ENCODE measurements at places on chromosomes 2 and 18.

DNA sequence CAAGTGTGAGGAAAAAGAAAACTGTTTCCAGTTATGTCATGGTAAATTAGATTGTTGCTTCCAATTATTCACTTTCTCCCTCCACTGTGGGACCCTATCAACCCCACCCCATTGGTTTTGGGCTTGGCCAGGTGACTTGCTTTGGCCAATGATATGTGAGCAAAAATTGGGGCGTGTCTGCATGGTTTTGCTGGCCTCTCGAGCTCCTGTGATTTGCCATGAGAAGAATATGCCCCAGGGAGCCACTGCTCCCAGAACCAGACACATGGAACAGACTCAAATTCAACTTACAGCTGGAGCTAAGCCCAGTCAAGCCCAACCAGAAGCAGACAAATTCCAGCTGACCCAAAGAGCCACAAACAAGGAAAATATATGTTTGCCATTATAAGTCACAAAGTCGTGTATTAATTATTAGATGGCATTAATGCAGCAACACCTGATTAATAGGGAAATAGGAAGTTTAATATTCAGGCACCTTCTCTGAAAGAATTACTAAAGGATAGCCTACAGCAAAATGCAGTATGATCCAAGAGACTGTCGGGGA is 248.9 kb downstream of the ANAPC1 start:
- DNase-seq: no peak

GRCh38 chr2:168196764-168197180 is 50.6 kb downstream of the STK39 start:
- no peak for DNase-seq

GRCh38 chr2:18105929-18106328 is 227.5 kb downstream of the KCNS3 start:
- no peak for DNase-seq

DNA sequence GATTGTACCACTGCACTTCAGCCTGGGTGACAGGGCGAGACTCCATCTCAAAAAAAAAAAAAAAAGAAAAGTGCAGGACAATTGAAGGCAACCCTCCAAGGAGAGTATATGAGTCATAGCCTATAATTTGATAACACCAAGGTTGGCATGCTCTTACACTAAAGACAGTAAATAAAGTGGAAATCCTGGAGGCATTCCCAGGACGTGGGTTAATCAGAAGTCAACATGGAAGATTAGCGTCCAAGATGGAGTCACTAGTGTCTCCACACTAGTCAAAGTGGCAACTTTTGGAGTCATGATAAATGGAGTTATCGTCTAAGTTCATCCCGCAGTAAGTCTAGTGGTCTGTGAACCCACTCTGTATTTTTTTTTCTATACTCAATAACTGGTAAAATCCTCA is 21.2 kb upstream of the UGGT1 start:
- no peak for DNase-seq

GRCh38 chr2:180015951-180016709 is 9.0 kb upstream of the CWC22 start:
- DNase-seq: peak; percentile 28

- DNase-seq: no peak
These were observed 386.9 kb downstream of the NUP35 start for GRCh38 chr2:183511154-183511553.

DNA sequence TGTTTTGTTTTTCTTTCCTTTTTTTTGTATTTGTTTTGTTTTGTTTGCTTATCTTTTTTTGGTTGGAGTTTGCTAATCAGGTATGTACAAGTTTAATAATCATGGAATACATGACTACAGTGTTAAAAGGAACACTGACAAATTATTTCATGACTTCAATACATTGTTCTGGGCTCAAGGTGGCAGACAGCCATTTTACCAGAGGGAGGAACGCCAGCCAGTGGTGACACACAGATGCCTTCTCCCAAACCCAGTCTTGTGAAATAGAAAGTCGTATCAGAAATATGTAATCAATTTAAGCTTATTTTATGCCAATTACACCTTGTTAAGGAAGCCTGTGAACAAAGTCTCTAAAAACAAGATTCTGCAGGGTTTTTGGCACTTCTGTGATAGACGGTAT is 264.0 kb upstream of the EPHA4 start:
- no peak for DNase-seq

DNA sequence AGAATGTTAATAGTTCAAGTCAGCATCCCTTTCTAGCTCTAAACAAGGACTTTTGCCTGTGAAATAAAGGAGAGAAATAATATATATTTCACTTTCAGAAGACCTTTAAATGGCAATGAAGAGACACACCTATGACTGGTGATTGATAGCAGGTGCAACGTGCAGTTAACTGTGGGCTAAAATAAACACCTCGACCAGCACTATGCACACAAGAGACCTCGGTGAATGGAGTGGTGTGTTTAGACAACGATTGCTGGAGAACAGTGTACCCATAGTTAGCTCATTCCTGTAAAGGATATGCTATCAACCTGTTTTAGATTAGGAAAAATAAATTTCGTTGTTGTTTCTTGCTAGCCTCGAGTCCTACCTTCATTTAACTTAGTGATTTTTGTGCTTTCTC is 143.4 kb downstream of the NR4A2 start:
- no peak for DNase-seq

DNA sequence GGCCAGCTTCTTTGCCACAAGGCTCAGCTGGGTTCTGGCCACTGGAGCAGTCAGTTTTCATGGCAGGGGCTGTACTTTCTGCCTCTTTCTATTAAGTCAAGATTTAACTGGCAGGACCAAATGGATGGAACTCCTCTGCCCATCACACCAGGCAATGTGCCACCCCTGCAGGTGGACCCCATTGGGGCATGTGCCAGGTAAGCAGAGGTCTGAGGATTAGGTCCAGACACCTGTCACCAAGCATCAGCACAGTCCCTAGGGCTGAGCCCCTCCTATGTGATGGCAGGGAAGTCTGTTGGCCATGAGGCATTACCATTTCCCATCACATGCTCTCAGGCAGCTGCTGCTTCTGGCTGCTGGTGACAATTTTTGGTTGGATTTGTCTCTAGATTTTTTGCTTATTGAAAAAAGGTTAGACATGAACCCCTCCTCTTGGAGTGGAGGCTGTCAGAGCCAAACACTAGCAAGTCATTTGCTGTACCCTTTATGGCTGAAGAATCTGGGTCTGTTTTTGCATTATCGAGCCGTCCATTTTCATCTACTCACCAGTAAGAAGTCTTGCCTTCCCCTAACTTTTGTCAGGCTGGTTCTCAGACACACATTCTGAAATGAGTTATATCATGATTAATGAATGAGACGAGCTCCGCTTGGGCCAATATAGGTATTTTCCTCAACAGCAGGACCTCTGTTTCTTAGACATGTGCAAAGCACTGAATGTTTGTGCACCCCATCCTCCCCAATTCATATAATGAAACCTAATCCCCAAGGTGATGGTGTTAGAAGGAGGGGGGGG is 328.0 kb downstream of the TSN start:
- DNase-seq: no peak

- DNase-seq: no peak
These were observed 47.5 kb downstream of the ASB18 start for GRCh38 chr2:236216711-236217110.

- no peak for DNase-seq
These were observed 585.0 kb downstream of the BCL11A start for GRCh38 chr2:59968441-59968840.

GRCh38 chr2:237059155-237059875 is 26.4 kb upstream of the COPS8 start:
- DNase-seq: no peak

DNA sequence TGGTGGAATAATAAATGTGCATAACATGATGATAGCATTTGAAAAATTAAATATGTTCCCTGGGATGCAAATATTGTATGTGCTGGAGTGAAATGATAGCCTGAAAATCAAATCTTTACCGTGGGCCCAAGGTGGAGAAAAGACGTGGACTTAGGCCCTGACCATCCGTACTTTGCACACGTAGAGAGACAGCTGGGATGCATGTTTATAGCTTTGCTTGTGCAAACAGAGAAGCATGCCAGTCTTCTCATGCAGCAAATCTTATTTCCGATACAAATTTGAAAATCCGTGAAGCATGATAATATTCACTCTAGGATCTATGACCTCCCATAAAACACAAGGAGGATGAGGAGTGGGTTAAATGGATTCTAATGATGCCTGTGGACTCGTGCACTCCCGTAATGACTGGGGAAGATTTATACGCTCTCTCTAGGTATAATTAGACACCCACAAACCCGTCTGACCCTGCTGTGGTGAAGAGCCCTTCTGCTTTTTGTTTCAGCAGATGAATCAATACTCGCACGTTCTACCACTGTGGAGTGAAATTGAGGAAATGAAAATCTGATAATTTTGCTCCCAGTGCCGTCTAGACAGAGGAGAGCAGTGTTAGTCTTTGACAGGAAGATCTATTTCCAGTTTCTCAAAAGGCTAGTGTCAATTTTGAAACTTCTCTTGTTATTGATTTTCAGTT is 810.3 kb upstream of the SALL3 start:
- DNase-seq: no peak

DNA sequence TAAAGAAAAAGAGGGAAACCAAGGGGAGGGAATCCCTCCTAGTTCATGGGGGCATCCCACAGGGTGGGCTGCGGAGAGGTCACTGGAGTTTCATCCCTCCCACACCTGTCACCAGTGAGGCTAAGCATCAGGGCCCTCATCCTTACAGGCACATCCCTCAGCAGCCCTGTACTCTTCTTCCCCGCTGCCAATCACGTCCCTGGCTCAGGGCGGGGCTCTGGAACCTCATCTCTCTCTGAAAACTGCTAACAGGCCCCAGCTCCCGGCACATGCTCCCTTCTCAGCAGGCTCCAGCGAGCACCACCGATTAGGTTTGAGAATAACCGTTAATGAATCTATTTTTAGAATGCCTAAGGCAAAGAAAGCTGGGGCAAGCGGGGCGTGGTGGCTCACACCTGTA is 13.0 kb downstream of the UXS1 start:
- no peak for DNase-seq

- DNase-seq: no peak
These were observed 111.6 kb upstream of the LTBP1 start for GRCh38 chr2:32835148-32835547.

GRCh38 chr2:96642564-96643360 is at the start of gene FER1L5:
FER1L5 (plus strand) TSS chr2:96642764; CDS start chr2:96642837, 73 bp downstream.
- peak; percentile 59 for DNase-seq

DNA sequence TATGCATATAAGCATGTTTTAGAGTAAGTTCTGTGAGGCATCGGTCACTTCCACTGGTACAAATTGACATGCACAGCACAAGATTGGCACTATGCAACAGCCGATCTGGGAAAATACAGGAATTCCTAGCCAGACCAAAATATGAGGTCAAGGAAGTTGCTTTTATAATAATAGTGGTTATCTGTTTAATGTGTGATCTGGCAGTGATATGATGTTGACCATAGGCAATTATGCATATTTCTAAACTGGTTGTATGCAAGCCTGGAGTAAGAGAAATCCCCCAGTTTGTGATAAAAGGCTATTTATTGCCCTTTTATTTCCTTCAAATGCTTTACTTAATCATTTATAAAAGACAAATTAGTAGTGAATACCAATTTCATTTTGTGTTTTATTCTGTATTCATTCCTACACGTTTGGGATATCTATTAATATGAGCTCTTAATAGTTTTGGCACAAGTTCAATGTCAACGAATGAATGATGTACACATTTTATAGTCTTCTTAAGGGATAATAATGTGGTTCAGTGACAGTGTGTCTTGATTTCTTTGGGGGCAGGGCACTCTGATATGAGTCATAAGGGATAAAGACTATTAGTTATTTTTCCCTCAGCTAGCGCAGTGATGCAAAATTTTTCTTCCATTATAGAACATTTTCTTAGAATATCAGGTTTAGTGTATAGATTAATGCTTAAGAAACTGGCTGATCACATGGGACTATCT is 34.7 kb upstream of the ZEB2 start:
- no peak for DNase-seq

GRCh38 chr2:203890733-203891132 is 23.2 kb downstream of the CTLA4 start:
- no peak for DNase-seq

DNA sequence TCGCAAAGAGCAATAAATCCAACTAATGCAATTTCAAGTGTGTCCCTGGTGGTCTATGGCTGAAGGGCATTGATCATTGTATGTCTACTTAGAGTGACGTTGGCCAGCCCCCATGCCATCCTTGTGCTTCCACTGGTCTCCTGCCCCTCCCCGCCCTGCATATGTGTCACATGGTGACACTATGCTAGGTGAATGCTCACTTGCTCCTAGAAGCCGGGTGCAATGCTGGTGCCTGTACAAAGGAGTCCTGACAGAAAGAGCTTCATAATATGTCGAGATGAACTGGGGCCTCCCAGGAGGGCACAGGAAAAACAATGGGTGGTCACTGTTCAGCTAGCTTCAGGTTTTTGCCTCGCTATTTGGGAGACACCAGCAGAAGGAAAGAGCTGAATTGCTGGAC is 5.9 kb upstream of the TRABD2A start:
- DNase-seq: no peak

GRCh38 chr2:10126632-10127026 is 4.1 kb downstream of the RRM2 start:
- DNase-seq: no peak

- DNase-seq: no peak
These were observed 162.1 kb downstream of the LDLRAD4 start for GRCh38 chr18:13380691-13381070.

GRCh38 chr18:50791599-50792438 is 28.0 kb downstream of the MRO start:
- DNase-seq: no peak
